Activated CD4-positive, alpha-beta T cell treated with anti-CD3 and anti-CD28 coated beads, Interleukin-2, amount 50 U/mL, for 4 hours (primary cell): ENCODE measurements at places on chromosomes 5 and 9.

GRCh38 chr9:38417003-38417945, 7.0 kb downstream of the IGFBPL1 start:
- DNase-seq, result peak; percentile 10

DNA sequence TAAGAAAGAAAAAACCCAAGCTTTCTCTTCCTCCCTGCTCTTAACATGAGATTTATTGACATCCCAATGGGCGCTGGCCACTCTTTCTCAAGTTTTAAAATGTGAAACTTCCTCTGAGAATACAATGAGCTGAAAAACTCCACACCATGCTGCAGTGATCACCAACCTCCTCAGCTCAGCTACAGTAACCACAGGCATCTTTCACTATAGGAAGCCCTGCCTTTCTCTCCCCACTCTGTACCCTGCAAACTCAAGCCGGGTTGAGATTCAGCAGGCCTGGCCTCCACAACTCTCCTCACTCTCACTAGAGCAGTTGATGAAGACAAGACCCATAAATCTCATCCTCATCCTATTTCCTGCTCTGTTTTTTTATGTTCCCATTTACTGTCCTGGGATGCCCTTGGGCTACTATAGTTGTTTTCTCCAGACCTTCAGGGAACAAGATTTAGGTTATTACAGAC, 48.3 kb downstream of the SH3TC2 start:
- DNase-seq, result no peak

GRCh38 chr9:131799177-131799823, 59.4 kb upstream of the RAPGEF1 start:
- DNase-seq, result peak; percentile 31

DNA sequence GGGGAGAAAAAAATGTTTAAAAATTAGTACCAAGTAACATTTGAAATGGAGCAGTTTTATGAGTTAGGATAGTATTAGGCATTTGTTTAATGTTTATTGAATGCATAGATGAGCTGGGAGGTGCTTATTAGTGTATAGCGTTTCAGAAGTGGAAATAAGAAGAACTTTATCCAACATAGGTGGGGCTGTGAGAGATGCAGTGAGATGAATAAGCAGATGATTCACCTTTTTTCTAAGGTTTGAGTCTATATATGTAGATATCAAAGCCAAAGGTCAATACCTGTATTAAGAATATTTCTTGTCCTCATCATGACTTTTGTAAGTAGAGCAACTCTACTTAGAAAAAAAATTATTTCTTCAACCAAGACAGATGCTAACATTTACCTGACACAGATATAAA, 54.6 kb upstream of the POU4F3 start:
- DNase-seq, result no peak

DNA sequence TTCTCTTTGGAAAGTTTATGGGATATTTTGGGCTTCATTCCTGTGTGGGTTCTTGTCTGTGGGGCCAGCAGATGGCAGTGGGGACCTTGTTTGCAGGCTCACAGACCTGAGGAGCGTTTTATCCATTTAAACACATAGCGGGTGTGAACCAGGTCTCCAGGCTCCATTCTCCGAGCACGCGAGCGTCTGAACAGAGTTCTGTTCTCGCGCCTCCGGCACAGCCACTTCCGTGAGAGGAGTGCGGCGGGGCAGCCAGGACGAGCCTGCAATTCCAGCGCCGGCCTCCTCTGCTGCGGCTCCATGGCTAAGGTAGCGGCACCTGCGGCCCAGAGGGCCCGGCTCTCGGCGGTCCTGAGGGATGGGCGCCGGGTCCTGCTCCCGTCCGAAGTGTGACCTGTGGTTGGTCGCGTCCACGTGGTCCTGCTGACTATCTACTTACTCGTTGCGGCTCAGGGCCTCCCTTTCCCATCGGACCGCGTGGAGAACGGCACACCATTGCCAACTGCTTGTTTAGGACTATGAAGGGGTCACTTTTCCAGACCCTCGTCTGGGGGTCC, 7.3 kb downstream of the NRARP start:
- no peak for DNase-seq

DNA sequence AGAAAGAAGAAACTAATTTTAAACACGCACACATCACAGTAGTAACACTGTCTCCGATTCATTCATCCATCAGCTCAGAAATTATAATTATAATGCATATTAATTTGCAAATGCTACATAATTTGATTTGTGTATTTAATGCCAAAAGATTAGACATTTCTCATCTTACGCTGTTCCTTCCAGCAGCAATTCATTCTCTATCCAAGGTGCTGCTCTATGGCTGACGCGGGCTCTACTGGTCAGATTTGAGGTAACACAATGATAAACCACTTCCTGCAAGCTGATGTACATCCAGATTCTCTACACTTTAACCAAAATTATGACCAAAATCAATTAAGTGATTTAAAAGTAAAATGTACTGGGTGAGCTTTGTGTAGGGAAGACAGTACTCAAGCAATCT, 77.9 kb upstream of the ICE1 start:
- no peak for DNase-seq

GRCh38 chr5:151676314-151676712, 10.4 kb downstream of the SPARC start:
- DNase-seq, result no peak

GRCh38 chr5:110351430-110351829, 375.0 kb downstream of the TMEM232 start:
- DNase-seq, result no peak

DNA sequence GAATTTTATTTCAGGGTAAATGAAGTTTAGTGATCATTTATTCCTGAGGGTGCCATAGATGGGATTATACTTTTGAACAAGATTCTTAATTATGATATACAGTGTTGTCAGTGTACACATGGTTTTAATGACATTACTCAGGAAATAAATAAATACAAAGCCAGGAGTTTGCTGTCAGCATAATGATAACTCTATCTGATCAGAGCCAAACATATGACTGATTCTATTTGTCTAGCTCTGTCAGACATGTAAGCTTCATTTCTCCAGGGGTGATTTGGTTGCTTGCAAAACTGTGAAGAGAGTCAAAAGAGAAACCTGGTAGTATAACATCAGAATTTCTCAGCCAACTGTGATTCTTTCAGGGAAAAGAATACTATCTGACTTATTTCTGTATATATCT, 1425.8 kb upstream of the C9orf72 start:
- DNase-seq, result no peak

DNA sequence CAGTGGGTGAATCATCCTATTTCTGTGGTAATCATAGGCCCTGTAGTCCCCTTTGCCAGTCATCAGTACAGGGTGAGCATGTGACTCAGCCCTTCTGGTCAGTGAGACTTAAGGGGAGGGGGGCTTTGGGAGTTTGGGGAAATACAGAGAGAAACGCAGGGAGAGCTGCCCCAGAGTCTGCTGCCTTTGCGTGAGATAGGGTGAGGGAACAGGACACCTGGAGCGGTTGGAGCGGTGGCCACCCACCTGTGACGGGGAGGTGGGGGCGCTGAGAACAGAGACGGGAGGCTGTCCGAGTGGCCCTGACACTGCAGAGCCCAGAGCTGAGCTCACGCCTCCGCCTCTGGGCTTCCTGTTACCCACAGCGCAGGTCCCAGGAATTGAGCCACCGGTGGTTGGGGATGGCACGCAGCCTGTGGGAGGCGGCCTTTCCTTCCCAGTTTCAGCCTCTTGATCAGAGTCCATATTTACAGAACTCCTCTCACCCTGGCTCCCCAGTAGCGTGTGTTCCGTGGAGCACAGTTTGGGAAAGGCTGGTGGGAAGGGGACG, 92.0 kb upstream of the ERCC6L2 start:
- DNase-seq, result no peak

- no peak for DNase-seq
Observed at GRCh38 chr5:126846744-126847455, 70.0 kb downstream of the LMNB1 start.

- DNase-seq, result no peak
Observed at GRCh38 chr5:127026166-127026565, 4.2 kb downstream of the MARCHF3 start.

- DNase-seq, result no peak
Observed at GRCh38 chr9:4308482-4308881, 8.6 kb upstream of the GLIS3 start.

- peak; percentile 21 for DNase-seq
Observed at GRCh38 chr9:124216474-124217176, 41.1 kb upstream of the NEK6 start.

DNA sequence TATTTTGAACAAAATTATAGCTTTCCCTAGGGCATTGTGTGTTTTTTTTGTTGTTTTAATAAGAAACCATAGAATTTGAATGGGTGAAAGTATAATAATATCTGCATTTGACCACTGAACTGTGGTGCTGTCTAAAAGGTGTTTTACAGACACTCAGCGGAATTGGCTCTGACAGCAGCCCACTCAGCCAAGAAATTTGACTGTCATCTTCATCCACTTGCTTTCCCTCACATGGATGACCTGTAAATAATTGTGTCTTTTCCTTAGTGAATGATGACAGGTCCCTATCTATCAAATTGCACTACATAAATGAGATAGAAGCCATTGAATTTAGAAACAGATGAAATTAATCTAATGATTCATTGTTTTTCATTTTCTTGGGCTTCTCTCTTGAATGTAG, 150.0 kb downstream of the PAM start:
- DNase-seq, result no peak

DNA sequence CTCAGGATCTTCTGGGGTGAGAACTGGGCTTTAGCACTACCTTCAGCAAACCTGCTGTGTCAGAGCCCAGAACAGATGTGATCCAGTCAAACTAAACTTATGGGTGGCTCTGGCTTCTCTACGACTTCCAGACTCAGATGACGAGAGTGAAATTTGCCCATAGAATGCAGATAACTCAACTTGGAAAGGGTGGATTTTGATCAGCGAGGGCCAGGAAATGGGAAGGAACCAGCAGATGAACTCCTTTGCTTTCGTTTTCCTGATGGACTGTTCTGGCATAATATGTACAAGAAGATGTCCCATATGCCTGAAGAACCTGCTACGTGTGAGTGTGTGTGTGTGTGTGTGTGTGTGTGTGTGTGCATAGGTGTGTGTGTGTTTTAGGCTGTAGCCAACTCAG, 132.0 kb upstream of the MOCS2 start:
- DNase-seq, result no peak
